ENCODE measurements at places on chromosomes 1 and 21.

GRCh38 chr1:181763736-181764135, 280.4 kb downstream of the CACNA1E start:
- no peak for DNase-seq

DNA sequence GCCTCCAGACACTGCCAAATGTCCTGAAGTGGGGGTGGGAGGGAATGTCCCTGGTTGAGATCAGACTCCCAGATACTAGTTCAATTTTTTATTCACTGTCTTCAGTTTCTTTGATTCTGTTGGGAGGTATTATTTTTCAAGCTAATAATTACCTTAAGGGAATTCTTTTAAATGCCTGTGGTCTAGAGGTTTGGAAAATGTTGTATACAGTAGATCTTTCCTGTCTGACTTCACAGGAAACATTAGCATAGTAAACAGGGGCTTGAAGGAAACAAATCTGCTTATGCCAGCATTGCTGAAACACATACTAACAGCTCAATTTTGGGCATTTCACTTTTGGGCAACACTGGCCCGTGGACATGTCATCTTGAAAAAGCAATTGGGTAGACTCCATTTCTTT, 84.3 kb upstream of the HP1BP3 start:
- DNase-seq: no peak

DNA sequence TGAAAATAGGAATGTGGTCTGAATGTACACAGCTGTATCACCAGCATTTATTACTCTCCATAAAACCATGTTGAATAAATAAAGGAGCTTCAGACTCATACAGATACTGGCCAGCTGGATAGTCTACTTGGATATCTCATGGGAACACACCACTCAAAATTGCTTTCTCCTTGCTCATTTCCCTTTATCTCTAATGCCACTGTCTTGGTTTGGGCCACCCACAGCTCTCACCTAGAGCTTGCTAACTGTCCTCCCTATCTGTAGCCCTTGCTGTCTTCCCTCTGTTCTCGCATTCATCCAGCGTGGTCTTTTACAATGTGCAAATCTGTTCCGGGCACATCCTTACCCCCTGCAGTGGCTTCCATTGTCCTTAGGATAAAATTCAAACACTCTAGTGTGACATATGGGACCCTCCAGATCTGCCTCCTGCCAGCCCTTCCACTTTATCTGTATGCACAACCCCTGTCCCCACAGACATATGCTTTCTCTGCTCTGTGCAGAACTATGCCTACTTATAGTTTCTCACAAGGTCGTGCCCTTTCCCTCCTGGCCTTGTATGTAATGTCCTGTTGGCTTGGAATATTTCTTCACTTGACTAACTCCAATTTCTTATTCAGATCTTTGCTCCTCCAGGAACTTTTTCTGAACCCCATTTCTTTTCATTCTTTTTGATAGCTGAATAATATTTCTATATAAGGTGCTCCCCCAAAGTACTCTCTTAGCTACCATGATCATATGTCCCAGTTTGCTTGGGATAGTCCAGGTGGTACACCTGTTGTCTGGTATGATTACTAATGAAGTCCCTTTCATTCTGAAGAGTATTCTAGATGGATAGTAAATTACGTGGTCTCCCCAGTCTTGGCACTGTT, 2.9 kb downstream of the FLVCR1 start:
- no peak for DNase-seq

GRCh38 chr1:17844185-17844826, 89.2 kb downstream of the ACTL8 start:
- DNase-seq: no peak

- DNase-seq: no peak
Observed at GRCh38 chr1:41629571-41629970, 145.1 kb upstream of the EDN2 start.

DNA sequence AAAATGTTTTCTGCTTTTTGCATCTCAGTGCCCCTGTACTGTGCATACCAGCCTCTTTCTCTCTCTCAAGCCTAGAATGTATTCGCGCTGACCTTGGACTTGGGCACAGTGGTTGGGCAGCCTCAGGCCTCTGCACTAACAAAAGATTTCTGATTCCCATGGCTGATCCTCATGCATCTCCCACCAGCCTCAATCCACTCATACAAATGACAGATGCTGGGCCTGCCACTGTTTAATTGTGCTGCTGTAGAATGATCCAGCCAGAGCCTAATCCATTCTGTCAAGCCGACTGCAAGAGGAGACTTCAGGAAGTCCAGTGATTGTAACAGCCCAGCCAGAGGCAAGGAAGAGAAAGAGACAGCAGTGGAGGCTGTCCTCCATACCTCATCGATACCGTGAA, 180.8 kb downstream of the ASTN1 start:
- no peak for DNase-seq

- no peak for DNase-seq
Observed at GRCh38 chr1:15852828-15853302, 5.4 kb downstream of the SPEN start.

GRCh38 chr21:34075760-34076660, 2.6 kb downstream of the MRPS6 start:
- DNase-seq: no peak

GRCh38 chr1:17616731-17617279, 77.3 kb downstream of the ARHGEF10L start:
- DNase-seq: no peak

DNA sequence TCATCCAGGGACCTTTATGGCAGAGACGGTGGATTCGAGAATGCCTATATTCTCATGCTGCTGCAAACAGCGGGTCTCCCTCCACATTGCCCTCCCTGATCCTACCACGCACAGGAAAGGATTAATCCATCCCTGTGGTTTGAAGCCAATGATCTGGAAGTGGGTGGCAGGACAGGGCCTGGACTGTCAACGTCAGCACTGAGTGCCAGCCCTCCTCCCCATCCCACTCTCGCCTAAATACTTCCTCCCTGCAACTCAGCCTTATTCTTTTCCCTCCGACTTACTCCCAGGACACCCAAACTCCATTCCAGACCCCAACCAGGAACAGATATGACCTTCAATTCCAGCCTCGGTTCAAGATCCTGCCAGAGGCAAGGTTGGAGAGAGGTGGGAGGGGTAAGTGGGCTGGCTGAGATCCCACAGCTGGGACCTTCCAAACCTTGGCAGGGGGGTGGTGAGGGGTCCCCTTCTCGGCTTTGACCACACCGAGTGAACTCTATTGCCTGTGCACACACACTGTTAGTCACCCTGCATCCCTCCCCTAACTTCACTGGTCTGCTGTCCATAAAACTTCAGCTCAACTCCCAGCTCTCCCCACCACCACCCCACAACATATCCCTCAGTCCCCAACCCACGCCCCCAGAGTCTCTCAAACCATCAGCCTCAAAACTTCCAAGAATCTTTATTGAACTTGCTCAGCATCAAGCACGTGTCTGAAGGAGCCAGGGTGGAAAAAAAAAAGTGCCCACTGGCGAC, 2.4 kb upstream of the S100A5 start:
- no peak for DNase-seq

GRCh38 chr1:167333124-167333523, 112.4 kb downstream of the POU2F1 start:
- no peak for DNase-seq

- DNase-seq: no peak
Observed at GRCh38 chr1:157399343-157399983, 152.9 kb downstream of the FCRL5 start.

- no peak for DNase-seq
Observed at GRCh38 chr21:45457832-45458172, 52.8 kb downstream of the COL18A1 start.

- DNase-seq: peak; percentile 51
Observed at GRCh38 chr1:67686267-67687197, 1.5 kb downstream of the GADD45A start.

DNA sequence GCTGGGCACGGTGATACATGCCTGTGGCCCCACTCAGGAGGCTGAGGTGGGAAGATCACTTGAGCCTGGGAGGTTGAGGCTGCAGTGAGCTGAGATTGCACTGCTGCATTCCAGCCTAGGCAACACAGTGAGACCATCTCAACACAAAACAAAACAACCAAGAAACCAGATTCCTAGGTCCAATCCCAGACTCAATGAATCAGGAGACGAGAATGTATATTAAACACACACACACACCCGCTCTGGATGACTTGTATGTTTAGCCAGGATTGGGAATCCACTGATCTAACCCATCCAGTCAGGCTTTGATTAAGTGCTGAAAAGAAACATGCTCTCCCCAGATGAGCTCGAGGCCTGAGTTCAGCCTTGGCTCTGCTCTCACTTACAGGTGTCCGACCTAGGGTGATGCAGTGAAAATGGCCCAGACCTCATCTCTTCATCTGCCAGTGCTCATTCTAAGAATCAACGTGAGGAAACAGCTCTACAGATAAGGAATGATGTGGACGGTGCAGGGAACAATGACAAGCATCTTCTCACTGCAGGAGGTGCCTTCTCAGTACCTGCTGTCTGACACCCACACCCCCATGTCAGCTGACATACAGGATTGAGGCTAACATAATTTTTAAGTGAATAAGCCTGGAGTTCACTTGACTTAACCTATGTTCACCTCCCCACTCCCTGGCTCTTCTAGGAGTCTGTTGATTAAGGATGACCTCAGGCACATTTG, 15.3 kb upstream of the SRSF4 start:
- no peak for DNase-seq

Data from activated gamma-delta T cell (primary cell).